ENCODE measurements at places on chromosomes 6 and 20.
A peak's percentile ranks its signal among the peaks of the same experiment; 100 is the strongest.

DNA sequence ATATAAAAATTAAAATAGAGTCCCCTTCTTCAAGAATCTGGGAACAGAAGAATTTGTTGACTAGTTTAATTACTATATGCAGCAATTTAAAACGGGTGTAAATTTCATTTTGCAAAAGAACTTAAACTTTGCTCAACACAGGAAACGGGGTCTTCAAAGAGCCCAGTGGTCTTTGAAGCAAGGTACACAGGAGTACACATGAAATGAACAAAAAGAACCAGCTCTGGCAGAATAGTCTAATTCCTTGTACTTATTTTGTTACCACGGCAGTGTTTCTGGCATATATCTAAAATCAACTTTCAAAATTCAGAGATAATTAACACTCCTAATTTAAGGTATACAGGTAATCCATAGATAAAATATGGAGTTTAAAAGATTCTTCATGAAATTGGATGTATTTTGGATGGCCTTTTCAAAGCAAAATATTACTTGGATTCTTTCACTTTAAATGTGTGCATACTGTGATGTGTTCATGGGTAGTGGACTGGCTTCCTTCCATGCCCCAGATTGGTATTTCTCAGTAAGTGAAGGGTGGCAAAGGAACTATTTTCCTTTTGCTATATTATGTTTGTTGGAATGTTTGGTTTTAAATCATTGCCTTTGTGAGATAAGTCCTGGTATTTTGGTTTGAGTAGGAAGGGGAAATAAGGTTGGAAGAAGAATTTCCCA is 96.8 kb upstream of the THEMIS start:
- DNase-seq = no peak

DNA sequence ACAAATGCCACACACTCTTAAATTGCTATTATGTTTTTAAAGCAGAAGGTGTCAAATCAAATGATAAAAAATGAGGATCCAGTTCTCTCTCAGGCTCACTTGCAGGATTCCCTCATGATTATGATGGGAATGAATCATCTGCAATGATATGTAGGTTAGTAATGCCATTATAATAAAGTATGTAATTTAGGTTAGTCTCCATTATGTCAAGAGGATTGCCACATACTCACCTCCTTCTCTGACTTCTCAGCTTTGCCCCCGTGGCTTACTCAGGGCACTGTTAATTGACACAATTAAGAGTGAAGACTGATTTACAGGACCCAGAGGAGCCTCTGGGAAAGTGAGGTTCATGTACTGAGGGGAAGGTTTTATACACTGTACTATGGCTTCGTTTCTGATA is 591.7 kb upstream of the NRSN1 start:
- DNase-seq = no peak

DNA sequence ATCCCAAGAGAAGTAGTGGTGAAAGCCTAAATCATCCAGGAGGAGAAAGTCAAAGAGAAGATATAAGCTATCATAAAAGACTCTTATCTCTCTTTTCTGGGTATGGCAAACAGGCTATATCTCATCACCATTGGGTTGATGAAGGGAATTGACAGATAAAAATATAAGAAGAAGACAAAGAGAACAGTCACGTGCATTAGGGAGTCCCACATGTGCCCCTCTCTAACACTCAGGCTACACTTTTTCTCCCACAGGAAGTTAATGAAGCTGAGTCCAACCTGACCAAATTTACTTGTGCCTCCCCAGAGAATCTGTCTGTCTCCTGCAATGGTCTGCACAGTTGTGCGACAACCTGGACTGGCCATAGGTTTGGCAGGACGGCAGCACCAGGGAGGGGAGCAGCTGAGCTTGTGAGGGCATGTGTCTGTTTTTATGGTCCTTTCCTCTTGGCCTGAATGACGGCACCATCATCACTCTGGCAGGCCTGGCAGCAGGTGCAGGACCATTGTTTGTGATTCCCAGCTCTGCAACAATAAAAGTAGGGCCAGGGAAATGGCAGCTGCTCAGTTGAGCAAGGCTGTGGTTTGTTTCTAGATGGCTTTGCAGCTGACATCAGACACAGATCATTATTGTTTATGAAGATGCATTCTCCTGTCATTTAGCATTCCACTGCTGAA is 144.5 kb upstream of the MCHR2 start:
- no peak for DNase-seq

DNA sequence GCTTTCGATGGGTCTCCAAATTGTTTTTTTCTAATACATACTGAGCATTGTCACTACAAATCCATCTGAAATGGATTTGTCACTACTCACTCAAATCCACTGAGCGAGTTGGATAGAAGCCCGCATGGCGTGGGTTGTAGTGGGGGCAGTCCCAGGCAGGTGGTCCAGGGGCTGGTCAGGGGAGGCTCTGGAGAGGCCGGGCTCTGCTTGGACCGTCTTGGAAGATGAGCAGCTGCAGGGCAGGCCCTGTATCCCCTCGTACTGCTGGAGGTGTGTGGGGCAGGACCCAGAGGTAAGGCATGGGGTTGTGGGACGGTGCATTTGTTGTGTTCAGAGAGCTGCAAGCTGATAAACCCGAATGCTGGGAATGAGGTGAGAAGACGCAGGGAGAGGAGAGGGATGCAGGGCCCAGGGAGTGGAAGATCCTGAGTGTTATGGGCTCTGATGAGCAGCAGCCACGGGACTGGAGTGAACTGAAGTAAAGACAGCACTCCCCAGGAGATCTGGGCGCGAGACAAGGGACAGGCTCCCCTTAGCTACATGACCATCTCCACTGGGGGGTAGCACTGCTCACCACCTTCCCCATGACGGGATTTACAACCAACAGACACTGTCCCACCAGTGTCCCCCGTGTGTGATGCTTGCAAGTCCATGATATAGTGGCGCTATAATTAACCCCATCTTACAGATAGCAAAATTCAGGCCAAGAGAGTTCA is 45.9 kb downstream of the PSMG4 start:
- no peak for DNase-seq

DNA sequence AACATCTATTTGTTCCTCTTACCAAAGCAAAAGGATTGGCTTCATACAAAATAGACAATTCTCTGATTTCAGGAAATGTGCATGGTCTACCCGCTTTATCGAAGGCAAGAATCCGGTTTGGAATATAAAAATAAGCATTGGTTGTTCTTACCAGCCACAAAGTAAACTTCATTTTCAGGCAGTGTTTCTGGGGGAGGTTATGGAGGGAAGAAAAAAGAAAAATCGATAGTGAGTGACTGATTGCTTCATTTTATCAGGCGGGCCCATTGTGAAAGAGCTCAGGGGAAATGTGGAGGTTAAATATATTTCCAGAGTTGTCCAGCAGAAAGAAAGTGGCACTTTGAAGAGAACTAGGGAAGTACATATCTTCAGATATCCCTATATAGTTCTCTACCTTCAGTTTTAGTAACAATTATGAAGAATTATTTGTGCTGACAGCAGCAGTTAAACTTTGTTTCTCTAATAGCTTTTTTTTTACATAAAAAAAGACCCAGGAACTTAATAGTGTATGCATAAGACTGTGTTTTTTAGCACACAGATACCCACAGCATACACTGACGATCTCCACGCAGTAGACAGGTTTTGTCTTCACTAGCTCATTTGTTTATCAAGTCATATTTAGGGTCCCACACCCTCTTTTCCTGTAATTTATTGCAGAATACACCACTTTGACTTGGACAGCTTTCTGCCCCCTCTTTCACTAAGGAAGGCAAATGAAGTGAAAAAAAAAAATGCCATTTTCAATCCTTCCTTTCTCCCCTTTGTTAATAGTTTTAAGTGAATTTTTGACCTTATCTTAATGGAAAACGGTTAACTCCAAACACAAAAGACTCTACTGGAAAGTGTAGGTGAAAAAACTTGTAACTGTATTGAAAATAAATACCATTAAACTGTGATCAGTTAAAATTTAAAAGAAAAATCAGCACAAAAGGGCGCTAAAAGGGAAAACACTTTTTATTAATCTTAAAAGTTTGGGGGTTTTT is 2.9 kb downstream of the POU3F2 start:
- no peak for DNase-seq

GRCh38 chr6:133085896-133086295 is 155.3 kb upstream of the EYA4 start:
- DNase-seq = no peak

- DNase-seq = no peak
Observed at GRCh38 chr20:63782051-63782471, 42.5 kb downstream of the SLC2A4RG start.

GRCh38 chr20:43309266-43309665 is 119.6 kb upstream of the PTPRT start:
- no peak for DNase-seq

- DNase-seq = no peak
Observed at GRCh38 chr20:3172126-3172932, 1.0 kb downstream of the LZTS3 start.

GRCh38 chr20:14559612-14560011 is 222.2 kb upstream of the FLRT3 start:
- no peak for DNase-seq

- DNase-seq = no peak
Observed at GRCh38 chr20:8005033-8005432, 14.5 kb downstream of the TMX4 start.

DNA sequence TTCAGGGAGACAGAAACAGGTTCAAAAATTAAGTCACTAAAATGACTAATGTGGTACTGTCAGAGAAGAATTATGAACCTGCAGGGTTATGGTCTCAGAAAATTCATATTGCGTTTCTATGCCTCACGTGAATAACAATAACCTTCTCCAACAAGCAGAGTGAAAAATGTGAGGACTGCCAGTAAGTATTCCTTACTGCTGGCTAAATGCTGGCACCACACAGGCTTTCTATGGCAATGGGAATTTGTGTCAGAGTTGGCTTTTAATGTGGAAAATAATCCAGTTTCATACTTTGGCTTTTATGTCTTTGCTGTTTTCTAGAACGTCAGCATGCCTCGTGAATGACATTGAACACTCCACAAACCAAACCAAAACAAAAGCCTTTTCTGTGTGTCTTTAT is 656.0 kb downstream of the KIF16B start:
- DNase-seq = no peak

DNA sequence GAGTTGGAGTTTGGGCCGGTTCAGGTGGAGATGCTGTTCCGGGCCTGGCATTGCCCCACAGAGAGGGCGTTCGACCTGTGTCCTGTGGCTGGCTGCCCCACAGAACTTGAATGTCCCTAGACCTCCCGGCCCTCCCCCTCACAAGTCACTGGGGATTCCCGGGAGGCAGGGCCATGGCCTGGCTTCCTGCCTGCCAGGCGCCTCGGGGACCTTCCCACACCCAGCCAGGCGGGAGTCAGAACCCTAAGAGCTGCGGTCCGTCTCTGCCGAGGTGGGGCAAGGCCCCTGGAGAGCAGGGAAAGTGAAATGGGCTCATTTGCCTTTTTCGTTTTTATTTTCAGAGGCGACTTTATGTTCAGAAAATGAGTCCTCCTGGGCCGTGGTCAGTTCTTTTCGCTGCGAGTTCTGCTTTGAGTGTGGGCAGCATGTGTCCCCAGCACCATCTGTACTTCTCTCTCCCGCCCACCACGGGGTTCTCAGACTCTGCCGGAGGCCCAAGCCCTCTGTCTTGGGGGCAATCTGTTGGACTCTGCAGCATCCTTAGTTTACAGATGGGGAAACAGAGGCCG is 8.5 kb downstream of the RBM38 start:
- no peak for DNase-seq

- DNase-seq = peak; percentile 77
Observed at GRCh38 chr6:14706378-14706929, 539.4 kb upstream of the JARID2 start.
